Thoracic aorta endothelial cell (primary cell): ENCODE measurements at places on chromosomes 2 and 18. TPM values are rescaled to one million over a fixed set of nuclear protein-coding genes. Genes with fewer than 3 reads are reported as not detected.

Gene POTEC
- total RNA-seq, result not detected in 2 replicates

Gene ZC3H8
- total RNA-seq, result 28.6 and 35.4 TPM in 2 replicates

Gene MBD1
- total RNA-seq, result 59.7 and 61.5 TPM in 2 replicates

Gene PLEKHA3
- 16.9 and 18.2 TPM in 2 replicates for total RNA-seq

Gene LONRF2
- under 0.01 TPM in 1 of 2 replicates, not detected in the other for total RNA-seq

Gene ACMSD
- not detected in 2 replicates for total RNA-seq

Gene SDC1
- 1.6 and 2.4 TPM in 2 replicates for total RNA-seq

Gene TUBA3E
- not detected in 2 replicates for total RNA-seq
